G401 (cell line): ENCODE measurements at places on chromosomes 2 and 18. TPM values are rescaled to one million over a fixed set of nuclear protein-coding genes. Genes with fewer than 3 reads are reported as not detected.

DNA sequence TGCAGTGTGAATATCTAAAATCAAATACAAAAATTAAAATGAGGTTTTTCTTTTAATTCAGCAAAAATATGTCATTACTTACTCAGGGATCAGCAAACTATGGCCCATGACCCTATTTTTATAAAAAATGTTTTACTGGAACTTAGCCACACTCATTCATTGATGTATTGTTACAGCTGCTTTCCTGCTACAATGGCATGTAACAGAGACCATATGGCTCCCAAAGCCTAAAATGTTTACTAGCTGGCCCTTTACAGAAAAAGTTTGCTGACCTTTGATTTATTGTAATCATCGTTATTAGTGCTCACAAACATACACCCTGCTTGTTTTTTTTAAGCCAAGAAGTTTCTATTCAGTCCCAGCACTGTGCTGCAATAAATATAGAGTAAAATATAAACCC, 120.3 kb downstream of the PLA2R1 start:
- no peak for DNase-seq

DNA sequence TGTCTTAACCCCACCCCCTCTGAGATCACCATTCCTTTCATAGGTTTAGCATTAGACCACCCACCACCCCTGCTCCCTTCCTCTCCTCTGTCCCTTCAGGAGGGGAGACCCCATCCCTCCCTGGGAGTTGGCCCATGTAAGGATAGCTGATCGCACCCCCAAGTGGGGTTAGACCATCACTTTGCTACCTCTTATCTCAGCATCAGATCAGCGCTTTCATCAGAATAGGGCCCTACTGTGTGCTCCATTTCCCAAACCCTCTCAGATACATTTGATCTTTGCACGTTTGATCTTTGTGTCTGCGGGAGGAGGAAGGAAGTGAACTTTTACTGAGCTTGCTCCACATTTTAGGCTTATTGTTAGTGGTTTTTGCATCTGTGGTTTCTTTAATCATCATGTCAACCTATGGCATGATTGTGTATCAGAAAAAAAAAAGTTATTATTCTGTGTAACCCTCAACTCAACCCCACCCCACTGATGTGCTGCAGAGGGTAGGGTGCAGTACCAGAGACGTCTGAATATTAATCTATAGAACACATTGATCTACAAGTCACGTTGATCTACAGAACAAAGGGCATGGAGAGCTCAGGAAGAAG, 81.2 kb downstream of the PDCL3 start:
- DNase-seq, result no peak

GRCh38 chr2:86225581-86225980, 26.3 kb downstream of the MRPL35 start:
- DNase-seq, result no peak

DNA sequence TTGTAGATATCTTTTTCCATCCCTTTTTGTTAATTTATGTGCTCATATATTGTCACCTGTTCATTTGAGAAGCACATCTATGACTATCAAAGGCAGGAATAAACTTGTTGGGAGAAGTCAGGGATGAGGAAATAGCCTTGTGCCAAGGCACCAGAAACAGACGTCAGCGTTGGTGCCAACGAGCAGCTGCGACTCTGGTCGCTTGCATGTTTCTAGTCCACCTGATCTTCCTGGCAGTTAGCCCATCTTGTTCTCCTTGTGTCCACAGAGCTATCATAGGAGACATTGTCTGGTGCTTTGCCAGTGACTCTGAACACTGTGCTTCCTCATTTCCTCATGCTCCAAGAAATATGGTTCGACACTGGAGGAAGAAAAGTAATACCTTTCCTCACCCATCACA, 374.4 kb downstream of the PTPRM start:
- peak; percentile 32 for DNase-seq

DNA sequence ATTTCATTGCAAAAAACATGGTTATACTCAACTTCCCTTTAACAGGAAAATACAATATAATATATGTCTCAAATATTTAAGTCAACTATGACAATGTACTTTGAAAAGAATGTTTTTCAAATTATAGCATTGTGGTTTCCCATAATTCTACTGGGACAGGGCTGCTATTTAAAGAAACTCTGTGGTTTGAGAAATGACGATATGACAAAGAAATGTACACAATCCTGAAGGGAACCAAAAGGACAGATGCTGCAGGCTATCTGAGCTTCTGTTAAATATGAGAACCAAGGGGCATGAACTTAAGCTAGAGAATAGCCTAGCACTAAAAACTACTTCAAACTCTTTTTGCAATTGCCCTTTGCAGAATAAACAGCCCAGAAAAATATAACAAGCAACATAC, 415.9 kb downstream of the GRB14 start:
- DNase-seq, result no peak

DNA sequence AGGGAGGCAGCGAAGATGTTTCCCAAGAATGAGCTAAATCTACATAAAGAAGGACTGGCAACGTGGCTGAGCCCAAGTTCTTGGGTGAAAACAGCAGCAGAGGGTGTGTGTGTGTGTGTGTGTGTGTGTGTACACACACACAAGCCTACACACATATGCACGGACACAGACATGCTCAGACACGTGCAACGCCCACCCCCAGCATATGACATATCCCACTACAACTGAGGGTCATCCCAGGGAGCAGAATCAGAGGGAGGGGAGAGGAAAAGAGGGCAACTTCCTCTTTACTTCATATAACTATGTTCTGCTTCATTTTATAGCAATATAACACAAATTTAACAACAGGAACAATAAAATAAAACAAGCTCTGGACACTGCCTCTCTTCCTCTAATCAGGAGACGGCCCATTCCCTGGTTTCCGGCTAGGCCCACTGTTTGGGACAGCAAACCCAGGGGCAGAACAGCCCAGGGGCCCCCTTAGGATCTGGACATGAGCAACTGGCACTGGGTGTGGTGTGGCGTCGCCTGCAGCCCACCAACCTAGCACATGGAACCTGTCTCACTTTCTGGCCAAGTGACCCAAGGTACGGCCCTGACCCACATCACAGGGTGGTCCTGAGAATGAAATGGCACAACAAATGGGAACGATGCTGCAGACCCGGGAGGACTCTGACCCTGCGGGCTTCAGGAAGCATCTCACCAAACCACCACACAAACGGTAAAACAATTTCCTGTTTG, 25.0 kb downstream of the FAM178B start:
- no peak for DNase-seq

- no peak for DNase-seq
These were observed 129.1 kb downstream of the SPTBN1 start for GRCh38 chr2:54585136-54585733.

DNA sequence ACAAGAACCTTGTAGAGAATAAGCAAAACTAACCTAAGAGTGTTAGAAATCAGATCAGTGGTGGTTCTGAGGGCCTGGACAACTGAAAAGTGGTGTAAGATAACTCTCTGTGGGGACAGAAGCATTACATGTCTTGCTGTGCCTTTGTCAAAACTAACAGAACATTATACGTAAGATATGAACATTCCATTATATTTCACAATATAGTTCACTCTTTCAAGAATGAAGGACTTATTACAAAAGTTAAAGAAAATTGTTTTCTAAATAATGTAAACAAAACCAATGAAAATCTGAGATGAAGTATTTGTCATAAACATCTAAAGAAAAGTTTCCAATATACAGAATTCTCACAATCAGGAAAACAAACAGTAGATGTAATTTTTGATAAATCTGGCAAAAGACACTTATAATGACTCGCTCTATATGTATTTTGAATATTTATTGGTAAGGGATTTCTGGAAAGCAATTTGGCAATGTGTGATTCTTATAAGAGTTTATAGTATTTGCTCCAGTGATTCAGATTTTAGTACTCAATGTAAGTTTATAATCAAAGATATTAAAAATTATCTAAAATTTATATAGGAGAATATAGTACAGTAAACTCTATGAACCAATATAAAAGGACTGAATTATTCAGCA, 258.4 kb downstream of the CD226 start:
- no peak for DNase-seq

DNA sequence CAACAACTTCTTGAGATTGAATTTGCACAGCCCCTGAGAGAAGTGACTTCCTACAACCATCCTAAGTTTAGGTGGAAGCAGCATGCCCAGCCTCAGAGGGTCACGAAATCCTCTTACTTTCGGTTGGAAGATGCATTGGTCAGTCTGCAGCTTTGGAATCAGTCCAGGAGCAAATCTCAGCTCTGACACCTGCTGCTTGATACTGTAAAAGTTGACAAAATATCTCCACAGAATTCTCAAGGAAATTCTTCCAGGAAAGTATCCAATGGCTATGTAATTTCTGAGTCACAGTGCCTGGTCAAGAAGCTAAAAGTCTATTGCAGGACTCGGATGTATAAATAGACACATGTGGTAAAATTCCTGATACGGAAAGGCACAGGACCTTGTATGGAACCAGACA, 414.5 kb upstream of the GYPC start:
- no peak for DNase-seq

GRCh38 chr2:120346667-120347358, 877 bp downstream of the INHBB start:
- peak; percentile 8 for DNase-seq

- DNase-seq, result no peak
These were observed 83.3 kb downstream of the SPIRE1 start for GRCh38 chr18:12574494-12575185.

DNA sequence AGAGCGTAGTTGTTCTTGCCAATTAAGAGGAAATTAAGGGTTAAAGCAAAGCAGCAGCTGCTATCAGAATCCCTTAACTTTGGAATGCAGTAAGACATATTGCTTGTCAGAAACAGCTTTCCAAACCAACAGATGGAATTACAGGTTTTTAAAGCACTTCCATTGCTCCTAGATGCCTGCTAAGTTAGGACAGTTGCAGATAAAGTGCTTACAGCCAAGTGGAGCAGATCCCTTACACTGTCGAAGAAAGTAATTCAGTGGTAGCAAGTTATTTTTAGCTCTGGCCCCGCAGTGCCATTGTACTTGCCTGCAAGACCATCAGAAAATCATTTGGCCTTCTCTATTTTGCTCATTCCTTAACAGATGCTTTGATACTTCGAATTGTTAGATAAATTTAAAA, 5.4 kb downstream of the PDK1 start:
- peak; percentile 24 for DNase-seq

DNA sequence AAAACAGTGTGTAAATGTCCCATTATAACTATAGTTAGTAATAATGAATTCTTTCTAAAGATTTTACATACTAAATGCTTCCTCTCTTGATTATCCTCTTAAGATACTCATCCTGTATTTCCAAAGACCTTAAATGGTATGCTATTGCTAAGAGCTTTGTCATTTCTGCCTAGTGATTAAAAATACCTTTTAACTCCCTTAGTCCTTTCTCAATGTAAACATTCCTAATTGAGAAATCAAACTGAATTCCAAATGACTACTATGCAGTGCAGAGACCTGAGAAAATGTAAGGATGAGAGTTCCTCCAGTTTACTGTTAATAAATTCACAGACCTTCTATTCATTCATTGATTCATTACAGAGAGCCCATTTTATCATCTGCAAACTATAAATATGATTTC, 86.9 kb downstream of the SOS1 start:
- DNase-seq, result no peak

DNA sequence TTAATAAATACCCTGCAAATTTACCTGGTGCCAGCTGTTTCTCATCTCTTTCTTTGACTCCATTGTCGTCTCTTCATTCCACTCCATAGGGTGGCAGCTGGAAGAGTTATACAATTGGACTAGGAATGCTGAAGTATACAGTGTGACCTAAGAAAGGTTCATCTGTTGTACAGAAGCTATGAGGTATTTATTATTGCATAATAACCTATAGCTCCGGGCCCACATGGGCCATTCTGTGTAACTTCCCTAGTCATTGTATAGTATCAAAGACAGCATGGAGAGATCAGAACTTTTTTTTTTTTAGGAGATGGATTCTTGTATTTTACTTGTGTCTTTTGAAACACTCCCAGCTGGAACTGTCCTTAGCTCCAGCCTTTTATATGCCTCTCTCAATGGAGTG, 26.2 kb downstream of the BMP10 start:
- DNase-seq, result no peak

DNA sequence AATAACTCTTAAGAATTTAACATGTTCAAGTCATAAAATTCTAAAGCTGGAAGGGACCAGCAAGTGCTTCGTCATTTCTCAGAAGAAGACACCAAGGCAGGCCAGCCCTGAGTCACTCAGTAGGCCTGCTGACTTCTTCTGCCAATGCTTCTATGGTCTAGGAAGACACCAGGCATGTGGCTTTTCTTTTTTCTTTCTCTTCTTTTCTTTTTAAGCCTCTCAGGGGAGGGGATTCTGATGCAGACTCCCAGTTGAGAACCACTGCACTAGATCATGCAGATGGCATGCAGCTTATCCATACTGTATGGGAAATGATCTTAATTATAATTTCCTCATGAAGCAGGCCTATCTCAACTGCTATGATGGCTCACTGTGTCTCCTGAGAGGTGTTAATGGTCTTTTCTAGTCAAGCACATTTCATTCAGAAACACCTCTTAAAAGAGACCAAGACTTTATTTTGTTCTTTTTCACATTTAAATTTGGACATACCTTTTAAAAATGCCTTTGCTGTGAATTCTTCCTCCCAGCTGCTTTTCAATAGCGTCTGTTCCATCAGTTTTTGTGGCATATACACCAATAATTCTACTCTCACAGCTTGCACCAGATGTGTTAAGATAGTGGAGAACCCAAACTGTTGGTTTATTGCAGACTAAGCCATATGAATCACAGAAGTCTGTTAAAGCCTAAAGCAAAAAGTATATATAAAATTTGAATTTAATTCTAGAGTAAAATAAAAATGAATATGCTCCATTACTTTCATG, 11.3 kb downstream of the KCTD18 start:
- no peak for DNase-seq

DNA sequence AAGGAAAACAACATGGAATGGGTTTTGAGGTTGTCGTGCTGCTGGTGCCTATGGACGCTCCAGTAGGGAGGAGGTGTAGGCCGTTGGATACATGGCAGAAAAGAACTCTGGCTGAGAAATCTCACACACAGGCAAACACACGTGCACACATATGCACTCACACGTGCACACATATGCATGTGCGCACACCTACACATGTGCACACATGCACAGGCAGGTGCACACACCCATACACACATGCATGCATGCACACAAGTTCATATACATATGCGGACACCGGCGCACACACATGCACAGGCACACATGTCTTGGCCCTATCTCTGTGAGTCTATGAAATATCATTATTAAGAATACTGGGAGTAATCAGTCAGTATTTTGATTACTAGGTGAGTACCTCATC, 150.4 kb downstream of the LRRC30 start:
- no peak for DNase-seq

GRCh38 chr2:205680067-205680466, 2.2 kb upstream of the NRP2 start:
- DNase-seq, result peak; percentile 26

The LINC00305 gene
- total RNA-seq, result not detected in 2 replicates

The VSNL1 gene
- total RNA-seq, result not detected in 2 replicates

The DSG3 gene
- total RNA-seq, result not detected in 2 replicates

The TEX261 gene
- total RNA-seq, result 26.5 and 33.4 TPM in 2 replicates

The PLGLB2 gene
- total RNA-seq, result not detected in 2 replicates

The SERPINB13 gene
- not detected in 2 replicates for total RNA-seq

The NEURL3 gene
- total RNA-seq, result not detected in 2 replicates

The MATN3 gene
- not detected in 2 replicates for total RNA-seq

The TEX44 gene
- not detected in 2 replicates for total RNA-seq
